Right ventricle myocardium inferior (tissue), 1 donor: ENCODE measurements at places on chromosomes 4 and X. TPM values are rescaled to one million over a fixed set of nuclear protein-coding genes. Genes with fewer than 3 reads are reported as not detected.

SAGE1 gene
- total RNA-seq: not detected

FDCSP gene
- total RNA-seq: not detected

PABPC5 gene
- 0.87 TPM for total RNA-seq

TBX22 gene
- total RNA-seq: 0.38 TPM

CT45A5 gene
- total RNA-seq: not detected

RNF212 gene
- 1.7 TPM for total RNA-seq

FHDC1 gene
- 0.27 TPM for total RNA-seq

KIF4A gene
- 0.84 TPM for total RNA-seq

SCARB2 gene
- 102 TPM for total RNA-seq

UGT2B15 gene
- not detected for total RNA-seq

LAGE3 gene
- total RNA-seq: 18.5 TPM

DNA sequence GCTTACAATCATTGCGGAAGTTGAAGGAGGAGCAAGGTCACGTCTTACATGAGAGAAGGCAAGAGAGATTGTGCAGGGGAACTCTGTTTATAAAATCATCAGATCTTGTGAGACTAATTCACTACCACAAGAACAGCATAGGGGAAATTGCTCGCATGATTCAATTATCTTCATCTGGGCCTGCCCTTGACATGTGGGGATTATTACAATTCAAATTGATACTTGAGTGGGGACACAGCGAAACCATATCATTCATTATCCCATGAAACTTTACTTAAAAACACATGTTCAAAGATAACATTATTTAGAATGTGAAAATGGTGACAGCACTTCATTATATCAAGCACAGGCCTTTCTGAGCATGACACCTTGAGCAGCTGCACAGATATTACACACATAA, 1087.8 kb downstream of the C4orf33 start:
- DNase-seq: no peak

GRCh38 chr4:184343502-184344177, 126.0 kb upstream of the ENPP6 start:
- DNase-seq: peak; percentile 85

DNA sequence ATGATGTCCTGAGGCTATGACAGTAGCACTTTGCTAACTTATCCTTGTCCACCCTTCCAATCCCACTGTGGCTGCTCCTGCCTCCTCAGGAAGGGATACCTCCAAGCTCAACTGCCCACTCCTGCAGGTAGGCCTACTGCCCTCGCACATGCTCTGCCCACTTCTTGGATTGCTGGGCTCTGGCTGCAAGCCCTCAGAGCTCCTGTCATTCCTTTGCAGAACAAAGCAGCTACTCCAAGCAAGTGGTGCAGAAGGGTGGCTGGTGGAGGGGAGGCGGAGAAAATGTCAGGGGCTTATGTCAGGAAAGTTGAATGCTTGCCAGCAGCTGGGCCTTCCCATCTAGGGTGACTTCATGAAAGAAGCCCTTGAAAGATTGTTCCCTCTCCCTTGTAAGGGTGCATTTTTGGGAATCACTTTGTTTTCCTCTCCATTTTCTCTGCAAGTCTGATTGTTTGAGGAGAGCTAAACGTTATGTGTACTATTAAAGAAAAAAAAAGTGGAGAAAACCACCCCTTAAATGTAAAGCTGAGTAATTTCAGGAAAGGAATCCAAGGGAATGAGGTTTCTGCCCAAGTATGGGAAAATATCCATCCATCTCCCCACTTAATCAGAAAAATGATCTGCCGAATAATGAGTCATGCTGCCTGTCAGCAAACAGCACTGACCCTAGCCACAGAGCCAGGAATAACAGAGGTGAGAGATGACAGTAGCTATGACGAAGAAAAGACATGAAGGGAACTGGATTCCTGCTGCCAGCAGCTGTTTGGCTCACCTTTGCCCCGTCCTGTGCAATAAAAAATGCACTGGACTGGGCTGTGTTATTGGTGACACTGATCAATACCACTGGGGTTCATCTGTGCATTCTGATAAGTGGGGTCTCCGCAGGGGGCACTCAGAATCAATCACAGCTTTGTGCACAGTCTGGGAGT, 102.0 kb downstream of the RTL5 start:
- no peak for DNase-seq

DNA sequence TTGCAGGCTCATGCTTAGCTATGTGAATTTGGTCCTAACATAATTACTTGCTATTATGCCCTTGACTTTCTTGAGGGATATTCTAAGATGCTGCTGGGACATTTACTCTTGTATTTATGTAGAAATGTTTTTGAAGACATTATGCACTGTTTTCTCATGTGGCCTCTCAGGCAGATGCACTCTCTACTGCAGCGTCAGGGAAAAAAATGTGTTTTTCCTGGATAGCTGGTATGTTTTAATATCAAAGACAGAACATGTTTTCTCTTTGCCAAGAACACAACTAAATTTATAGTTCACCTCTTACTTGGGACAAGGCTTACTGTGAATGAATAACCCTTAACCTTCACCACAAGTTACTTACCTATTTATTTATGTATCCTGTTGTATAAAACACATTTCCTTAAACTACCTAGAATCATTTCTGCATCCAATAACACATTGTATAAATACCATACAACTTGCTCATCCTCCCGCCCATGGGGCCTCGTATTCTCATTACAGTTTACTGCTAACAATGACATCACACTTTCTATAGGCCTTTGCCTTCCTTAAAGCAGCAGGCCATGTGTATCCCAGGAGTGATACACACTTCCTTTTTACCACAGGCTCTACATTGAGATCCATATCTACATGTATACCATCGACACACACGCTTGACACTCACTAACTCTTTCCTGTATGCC, 178.7 kb downstream of the SLIT2 start:
- no peak for DNase-seq

- no peak for DNase-seq
Measured at GRCh38 chr4:76990288-76991080, 40.9 kb downstream of the SEPTIN11 start.
